ENCODE measurements at places on chromosomes 2 and 18.

DNA sequence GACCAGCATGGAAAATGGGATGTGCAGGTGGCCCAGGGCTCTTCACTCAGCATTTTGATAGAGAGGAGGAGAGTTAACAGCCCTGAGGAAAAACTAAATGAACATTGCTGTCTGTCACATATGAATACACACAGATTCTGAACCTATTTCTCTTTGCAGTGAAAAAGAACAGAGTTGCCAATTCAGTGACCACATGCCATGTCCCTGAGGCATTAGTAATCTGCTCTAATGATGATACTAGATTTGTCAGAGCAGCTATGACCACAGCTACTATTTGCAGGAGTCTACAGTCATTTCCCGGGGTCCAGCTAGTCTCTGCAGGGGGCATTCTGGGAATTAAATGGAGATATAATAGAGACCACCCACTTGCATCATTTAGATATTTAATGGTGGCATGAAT lies 267.6 kb downstream of the TMX3 start:
- DNase-seq, result no peak

GRCh38 chr2:236309669-236310029 lies 45.4 kb upstream of the ASB18 start:
- no peak for DNase-seq

- no peak for DNase-seq
Observed at GRCh38 chr2:190582019-190582418, 47.5 kb upstream of the NEMP2 start.

- no peak for DNase-seq
Observed at GRCh38 chr2:102436323-102436722, 13.4 kb downstream of the IL18RAP start.

- no peak for DNase-seq
Observed at GRCh38 chr18:8673256-8674209, 31.8 kb upstream of the MTCL1 start.

- DNase-seq, result no peak
Observed at GRCh38 chr18:36769172-36769571, 59.6 kb downstream of the TPGS2 start.

DNA sequence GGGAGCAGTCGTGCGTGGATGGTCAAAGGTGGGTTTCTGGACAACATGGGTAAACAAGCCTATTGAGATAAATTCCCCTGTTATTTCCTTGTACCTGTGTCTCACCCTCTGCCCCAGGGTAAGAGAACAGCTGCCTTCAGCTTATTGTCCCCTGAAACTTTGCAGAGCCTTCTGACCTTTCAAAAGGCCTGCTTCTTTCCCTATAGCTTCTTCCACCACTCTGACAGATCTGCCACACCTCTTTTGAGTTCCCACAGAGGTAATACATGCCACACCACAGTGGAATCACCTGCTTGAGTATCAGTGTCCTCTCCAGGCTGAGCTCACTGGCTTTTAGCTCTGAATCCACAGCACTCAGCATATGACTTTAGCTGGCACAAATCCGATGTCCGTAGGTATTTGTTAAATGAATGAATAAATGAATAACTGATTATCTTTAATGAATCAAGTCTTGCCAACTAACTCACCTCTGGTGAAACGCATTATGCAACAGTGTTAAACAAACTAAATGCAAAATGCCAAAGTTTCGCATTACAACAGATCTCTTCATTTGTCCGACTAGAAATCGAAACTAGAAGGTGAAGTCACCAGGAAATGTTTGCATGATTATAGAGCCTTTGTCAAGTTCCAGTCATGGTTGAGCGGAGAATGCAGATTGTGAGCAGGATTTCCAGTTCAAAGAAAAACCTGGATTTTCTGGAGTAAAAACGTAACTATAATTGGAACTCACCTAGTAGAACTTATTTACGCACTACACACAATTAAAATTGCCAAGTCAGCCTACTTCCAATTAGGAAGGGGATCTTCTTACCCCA lies 16.4 kb downstream of the DYNAP start:
- DNase-seq, result no peak

DNA sequence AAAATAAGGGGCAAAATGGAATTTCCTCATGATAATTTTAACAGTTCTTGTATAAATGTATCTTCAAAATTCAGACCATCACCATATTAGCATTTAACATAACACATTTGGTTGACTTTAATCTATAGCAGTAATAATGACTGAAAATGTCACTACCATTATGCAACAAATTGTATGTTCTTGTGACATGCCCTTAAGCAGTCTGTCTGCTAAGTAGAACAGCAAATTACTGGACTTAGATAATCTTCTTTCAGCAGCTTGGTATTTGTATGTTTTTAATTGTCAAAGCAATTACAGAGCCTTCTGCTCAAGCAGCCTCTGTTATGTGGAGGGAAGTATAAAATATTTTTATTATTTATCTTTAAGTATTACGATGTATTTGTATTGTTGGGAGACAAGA lies 214.3 kb upstream of the NXPH2 start:
- no peak for DNase-seq

DNA sequence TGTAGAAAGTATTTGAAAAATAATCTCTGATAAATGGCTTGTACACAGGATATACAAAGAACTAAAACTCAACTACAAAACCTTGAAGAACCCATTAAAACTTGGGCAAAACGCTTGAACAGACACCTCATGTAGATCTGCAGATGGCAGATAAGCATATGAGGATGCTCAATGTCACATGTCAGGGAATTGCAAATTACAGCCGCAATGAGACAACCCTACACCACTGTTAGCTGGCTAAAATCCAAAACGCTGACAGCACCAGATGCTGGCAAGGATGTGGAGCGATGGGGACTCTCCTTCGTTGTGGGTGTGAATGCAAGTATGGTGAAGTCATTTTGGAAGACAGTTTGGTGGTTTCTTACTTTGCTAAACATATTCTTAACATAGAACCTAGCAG lies 53.7 kb downstream of the SNTG2 start:
- no peak for DNase-seq

- DNase-seq, result no peak
Observed at GRCh38 chr2:174157053-174157452, 91.3 kb downstream of the OLA1 start.

DNA sequence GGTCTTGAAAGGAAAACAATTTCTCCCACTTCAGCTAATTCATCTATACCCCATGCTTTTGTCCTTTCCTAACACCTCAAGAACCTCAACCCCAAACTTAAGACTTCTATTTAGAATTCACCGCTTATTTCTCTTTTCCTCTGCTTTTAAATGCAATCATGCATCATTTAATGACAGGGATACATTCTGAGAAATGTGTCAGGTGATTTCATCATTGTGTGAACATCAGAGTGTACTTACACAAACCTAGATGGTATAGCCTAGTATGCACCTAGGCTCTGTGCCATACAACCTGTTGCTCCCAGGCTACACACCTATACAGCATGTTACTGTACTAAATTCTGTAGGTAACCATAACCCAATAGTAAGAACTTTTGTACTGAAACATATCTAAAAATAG lies 22.9 kb downstream of the ARL5A start:
- DNase-seq, result no peak

DNA sequence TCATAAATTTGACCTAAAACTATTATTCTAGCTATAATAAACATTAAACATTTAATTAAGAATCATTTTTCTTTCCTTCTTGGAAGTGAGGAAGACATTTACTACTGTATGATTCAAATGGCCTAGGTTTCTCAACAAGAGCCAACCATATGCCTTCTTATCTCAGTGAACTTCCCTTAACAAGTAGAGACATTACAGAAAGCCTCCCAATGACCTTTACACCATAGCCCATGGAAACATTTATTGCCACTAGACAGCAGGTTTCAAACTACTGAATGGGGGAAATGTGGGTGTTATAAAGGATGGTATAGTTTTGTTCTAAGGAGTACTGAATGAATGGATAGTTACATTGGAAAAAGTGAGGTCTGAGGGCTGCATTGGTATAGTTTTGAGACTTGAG lies 349.4 kb upstream of the SPRED2 start:
- DNase-seq, result no peak

DNA sequence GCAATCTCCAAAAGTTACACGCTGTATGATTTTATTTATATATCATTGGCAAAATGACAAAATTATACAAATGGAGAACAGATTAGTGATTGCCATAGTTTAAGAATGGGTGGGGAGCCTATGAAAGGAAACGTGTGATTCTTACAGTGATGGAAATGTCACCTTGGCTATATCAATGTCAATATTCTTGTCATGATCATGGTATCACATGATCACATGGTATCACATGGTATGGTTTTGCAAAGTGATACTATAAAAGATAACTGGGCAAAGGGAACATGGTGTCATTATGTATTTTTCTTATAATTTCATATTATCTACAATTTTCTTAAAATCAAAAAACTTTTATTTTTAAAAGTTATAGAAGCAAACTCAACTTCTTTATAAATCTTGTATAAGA lies 606.2 kb upstream of the ZEB2 start:
- DNase-seq, result no peak

DNA sequence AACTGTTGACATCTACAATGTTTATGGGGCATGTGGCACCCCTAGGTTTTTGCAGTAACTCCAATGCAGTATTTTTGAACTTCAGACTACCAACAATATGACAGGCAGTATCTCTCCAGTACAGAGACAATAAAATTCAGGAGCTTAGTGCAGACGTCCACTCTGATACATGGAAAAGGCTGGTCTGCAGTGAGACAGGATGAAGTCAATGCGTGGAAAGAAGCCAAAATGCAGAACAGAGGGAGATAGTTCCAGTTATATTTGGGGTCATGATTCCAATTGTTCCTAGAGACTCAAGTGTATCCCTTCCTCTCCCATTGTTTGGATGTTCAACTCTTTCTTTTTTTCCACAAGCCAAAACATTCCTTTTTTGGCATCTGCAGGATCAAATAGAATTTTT lies 18.7 kb upstream of the SMAD2 start:
- no peak for DNase-seq

DNA sequence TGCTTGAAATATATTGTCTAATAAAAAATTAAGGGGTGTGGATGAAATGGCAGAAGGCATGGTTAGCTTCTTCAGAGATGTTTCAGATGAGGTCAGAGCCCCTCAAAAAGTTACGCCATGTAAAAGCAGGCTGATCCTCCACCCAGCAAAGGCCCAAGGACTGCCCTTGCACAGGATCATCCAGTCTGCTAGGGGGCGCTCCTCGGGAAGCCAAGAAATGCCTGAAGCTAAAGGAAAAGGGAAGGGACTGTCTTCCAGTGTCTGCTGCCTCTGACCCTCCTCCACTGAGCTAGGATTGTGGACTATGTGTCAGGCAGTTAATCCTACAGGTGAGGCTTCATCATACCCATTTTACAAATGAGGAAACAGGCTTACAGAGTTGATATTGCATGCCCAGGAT lies 33.8 kb upstream of the TEX51 start:
- DNase-seq, result no peak

DNA sequence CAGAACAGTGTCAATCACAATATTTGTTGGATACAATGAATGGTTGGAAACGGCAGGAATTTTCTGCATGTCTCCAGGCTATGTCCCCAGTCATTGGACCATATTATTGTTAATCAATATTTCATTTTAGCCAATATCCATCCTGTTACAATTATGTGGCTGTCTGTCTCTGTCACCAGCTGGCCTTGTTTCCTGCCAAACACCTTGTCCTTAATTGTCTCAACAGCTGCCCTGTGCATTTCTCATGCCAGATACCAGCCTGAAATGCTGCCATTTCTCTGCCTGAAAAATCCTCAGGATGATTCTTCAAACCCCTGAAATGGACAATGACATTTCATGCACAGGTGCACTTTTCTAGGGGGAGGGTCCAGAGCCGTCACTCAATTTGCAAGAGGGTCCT lies 170.6 kb downstream of the ALPK2 start:
- no peak for DNase-seq

DNA sequence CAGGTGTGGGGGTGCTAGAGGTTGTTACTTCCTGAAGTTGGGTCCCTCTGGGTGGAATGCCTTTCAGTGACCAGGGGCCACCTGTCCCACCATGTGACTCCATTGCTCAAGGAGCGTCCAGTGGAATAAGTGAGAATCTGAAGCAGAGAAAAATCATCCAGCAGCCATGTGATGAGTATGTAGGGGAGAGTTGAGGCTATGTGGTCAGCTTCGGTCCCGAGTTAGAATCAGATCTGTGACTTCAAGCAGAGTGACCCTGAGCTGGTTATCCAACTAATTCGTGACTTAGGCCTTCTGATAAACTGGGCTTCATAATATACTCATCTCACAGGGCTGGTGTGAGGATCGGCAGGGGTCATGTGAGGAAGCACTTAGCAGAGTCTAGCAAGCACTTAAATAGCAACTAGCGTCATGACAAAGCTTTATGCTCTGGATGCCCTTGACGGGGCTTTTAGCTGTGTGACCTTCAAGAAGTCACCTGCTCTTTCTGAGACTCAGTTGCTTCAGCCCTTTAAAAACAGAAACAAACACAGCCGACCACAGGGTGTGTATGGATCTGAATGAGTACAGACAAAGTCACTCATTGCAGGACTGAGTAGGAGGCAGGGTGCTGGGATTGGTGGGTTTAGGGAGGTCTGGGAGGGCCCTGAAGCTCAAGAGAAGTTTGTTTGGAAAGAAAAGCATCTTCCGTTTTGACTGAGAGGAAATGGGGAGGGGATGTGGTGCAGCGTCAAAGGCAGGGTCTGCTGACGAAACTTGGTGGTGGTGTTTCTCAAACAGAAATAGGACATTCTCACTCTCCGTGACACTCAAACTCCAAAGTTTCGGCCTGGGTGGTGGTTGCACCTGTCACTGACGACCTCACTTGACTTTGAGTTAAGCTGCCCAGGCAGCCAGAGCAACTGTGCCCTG lies 264.0 kb upstream of the CXCR4 start:
- peak; percentile 24 for DNase-seq

DNA sequence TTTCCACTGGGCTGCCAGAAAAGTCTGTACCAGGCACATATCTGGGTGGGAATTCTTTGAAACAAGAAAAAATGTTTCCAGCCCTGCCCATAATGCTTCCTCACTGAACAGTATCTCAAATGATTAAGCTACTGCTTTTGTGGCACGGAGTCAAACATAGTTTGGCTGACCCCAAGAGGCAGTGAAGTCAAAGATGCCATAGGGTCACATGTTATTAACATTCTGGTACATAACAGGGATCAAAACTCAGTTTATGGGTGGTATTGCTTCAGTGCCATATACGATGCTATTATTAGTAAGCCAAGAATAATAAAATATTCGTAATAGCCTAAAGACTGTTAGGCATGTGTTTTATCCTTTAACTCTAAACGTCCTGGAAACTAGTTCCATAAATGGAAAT lies 112.4 kb downstream of the FEZ2 start:
- no peak for DNase-seq

DNA sequence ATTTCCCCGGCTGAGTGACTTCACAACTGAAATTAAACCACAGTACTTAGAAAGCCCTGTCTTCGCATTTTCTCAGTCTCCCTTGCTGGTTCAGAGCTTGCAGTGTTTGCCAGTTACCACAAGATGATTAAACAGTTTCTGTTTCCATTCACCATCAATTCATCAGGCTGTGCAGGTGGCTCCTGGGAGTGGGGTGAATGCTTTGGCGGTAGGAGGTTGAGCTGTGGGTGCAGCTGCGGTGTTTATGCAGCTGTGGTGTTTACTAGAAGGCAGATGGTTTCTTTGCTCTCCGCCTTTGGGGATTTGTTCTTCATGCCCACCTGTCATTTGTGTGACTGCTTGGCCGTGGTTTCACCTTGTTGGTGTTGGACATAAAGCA lies 16.1 kb downstream of the ACOXL start:
- no peak for DNase-seq
